ENCODE measurements at places on chromosomes 12 and 14. TPM values are rescaled to one million over a fixed set of nuclear protein-coding genes. Genes with fewer than 3 reads are reported as not detected.
A peak's percentile ranks its signal among the peaks of the same experiment; 100 is the strongest.

PDE3A gene
- 3.8 TPM for total RNA-seq

DNA sequence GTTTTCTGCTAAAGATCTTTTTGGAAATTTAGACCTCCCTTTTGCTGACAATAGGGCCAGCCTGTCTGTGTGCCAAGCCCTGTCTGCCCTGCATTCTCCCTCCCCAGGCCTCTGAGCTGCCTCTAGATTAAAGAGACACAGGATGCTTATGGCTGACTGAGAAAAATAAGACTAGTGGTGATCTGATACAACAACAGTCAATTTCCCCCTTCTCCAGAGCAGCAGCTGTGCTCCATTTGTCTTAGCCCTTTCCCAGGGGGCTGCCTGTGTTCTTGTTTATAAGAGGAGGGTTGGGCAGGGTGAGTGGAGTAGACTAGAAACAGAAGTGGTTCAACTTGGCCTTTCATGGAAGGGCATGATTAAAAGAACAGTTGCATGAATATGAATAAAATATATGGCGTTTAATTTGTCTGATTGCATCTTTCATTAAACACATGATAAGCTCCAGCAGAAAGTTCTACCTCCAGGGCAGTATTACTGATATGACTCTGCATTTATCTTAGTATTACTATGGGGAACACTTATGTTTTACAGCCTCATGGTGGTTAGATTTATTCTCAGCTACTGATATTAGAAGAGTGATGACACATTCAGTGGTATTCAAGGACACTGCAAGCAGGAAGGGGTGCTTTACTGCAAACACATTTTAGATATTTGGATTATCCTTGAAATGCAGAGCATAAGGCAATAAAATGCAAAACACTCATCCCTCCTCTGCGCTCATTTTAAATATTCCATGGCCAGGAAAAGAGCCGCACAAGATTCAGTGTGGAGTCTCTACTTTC lies 150.2 kb upstream of the CLEC14A start:
- H3K27ac ChIP-seq, result no peak overlapping the region
- H3K4me3 ChIP-seq, result no peak overlapping the region
- H3K36me3 ChIP-seq, result no peaks in the 10 kb centered on the region
- H3K27me3 ChIP-seq, result no peaks in the 10 kb centered on the region
- no peak for DNase-seq

DNA sequence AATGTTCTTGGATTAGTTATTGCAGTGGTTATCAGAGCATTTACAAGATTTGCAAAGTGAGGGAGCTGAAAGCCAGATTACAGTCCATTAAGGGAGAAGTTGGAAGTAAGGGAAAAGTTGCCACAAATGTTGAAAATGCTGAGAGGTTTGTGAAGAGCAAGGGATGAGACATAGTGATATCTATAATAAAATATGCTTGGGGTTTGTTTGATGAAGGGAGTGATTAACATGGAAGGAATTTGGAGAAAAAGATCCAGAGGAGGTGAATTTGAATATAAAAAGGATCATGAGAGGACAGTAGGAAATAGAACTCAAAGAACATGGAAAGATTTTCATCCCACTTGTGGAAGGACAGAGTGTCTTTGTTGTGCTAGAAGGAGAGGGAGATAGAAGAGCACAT lies 19.3 kb upstream of the CCER1 start:
- DNase-seq, result no peak
- no peaks in the 10 kb centered on the region for H3K36me3 ChIP-seq
- H3K27me3 ChIP-seq, result no peaks in the 10 kb centered on the region
- H3K4me3 ChIP-seq, result no peak overlapping the region
- no peak overlapping the region for H3K27ac ChIP-seq
- no peaks in the 10 kb centered on the region for H3K4me1 ChIP-seq

DNA sequence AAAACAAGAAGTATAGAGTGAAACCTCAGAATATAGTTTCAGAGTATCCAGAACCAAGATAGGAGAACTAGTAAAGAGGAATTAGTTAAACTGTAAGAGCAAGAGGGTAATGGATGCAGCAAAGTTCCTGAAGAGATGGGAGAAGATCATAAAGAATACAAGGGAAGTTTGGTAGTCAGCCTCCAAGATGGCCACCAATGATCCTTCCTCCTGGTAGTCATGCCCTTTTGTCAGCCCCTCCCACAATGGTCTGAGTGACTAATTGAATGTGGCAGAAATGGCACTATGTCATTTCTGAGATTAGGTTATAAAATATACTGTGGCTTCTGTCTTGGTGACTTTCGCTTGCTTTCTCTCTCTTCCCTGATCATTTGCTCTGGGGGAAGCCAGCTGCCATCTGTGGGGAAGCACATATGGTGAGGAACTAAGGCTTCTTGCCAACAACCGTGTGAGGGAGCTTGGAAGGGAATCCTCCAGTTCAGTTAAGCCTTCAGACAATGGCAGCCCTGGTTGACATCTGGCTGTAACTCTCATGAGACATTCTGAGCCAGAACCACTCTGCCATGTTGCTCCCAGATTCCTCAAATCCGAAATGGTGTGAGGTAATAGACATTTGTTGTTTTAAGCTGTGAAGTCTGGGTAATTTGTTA lies 55.3 kb upstream of the AMN1 start:
- no peaks in the 10 kb centered on the region for H3K27me3 ChIP-seq
- H3K4me3 ChIP-seq, result no peak overlapping the region
- no peaks in the 10 kb centered on the region for H3K36me3 ChIP-seq
- no peak overlapping the region for H3K27ac ChIP-seq
- H3K4me1 ChIP-seq, result no peaks in the 10 kb centered on the region
- no peak for DNase-seq

- H3K4me3 ChIP-seq, result no peak overlapping the region
- no peaks in the 10 kb centered on the region for H3K4me1 ChIP-seq
- no peaks in the 10 kb centered on the region for H3K27me3 ChIP-seq
- H3K27ac ChIP-seq, result no peak overlapping the region
Observed at GRCh38 chr12:59388694-59389093, 207.1 kb upstream of the SLC16A7 start.

DNA sequence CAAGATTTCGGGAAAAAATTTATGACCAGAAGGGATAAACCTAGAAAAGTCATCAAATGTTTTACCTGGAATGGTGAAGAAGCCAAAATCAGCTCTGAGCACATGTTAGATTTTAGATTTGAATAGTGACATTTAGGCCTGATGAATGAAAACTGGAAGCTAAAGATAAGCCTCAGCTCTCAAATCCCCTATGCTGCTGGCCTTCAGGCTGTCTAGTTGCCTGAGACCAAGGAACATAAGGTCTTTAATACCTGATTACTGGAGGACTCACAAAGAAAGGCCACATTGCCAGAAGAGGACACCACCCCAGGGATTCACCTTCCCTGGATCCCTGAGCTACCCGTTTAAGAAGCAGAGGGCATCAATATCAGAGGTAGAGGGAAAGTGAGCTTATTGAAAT lies 56.6 kb downstream of the BCL2L14 start:
- no peak overlapping the region for H3K4me3 ChIP-seq
- H3K4me1 ChIP-seq, result peaks cover 19% of the 10 kb centered on the region
- H3K27ac ChIP-seq, result no peak overlapping the region

DNA sequence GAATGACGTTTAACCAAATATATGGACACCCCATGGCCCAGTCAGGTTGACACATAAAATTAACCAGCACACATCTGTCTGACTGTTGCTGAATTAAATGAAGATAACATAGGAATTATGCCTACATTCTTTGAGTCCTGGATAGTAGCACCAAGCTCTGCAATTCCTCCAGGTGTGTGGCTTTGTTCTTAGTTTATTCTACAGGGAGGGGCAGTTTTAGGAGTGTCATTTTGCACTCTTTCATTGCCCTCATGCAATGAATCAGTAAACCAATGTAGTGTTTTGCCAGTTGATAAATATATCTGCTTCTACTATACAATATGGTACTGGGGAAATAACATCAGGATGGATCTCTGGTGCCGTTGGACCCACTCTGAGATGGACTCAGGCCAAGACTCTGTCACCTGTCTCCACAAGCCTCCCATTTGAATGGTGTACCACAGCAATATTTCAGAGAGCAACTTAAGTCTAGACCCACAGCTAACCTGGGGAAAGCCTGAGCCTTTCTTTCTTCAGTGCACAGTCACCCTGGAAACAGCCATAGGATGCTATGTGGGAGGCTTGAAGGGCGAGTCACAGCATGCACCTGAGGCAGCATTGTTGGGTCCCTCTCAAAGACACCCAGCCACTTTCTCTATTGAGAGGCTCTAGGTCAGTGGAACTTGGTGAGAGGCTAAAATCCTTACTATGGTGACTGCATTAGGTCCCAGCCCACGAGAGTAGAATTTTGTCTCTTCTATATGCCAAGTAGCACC lies 73.2 kb downstream of the ANO4 start:
- no peaks in the 10 kb centered on the region for H3K4me1 ChIP-seq
- no peak for DNase-seq
- H3K36me3 ChIP-seq, result no peaks in the 10 kb centered on the region
- H3K27ac ChIP-seq, result no peak overlapping the region
- no peak overlapping the region for H3K4me3 ChIP-seq

LHX5 gene
- total RNA-seq, result not detected

DNA sequence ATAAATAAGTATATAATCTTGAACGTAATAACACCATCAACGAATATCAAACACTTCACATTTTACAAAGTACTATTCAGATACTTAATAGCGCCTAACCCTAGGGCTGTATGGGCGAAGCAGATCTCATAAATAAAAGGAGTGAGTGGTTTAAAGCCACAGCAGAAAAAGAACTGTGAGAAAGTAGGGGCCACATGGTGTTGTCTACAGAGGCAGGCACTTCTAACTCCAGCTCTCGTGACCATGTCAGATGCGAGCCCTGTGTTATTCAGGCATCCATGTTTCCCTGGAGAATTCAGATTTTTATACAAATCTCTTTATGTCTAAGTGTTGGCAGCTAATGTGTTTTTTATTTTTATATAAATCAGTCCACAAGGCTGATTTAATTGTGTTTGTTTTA lies 212.2 kb downstream of the FBXL14 start:
- H3K4me3 ChIP-seq, result no peak overlapping the region
- no peaks in the 10 kb centered on the region for H3K36me3 ChIP-seq
- no peak for DNase-seq
- H3K27me3 ChIP-seq, result no peaks in the 10 kb centered on the region
- no peak overlapping the region for H3K27ac ChIP-seq

DNA sequence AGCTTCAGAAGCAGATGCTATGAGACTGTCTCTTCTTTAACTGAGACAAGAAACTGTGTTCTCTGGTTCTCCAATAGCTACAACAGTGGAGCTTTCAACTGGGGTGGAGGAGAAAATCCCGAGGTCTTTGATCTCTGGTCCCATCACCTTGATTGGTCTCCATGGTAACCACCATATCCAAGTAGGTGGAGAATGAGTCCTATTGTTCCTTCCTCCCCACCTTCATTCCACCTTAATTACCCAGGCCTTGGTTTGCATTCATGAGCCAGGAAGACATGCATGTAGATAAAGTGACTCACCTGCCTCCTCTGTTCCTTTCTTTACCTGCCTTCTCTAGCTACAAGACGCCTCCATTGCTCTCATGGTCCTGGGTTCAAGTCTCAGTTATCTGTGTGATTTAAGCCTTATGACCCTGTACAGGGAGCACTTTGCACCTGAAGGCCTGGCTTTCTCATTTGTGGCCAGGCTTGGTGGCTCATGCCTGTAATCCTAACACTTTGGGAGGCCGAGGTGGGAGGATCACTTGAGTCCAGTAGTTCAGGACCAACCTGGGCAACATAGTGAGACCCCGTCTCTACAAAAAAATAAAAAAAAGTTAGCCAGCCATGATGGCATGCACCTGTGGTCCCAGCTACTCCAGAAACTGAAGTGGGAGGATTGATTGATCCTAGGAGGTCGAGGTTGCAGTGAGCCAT lies 157.7 kb upstream of the TBX3 start:
- H3K27ac ChIP-seq, result no peak overlapping the region
- no peaks in the 10 kb centered on the region for H3K27me3 ChIP-seq
- no peak for DNase-seq
- no peaks in the 10 kb centered on the region for H3K36me3 ChIP-seq

GRCh38 chr12:107493135-107493494 lies 192.5 kb upstream of the PWP1 start:
- H3K36me3 ChIP-seq, result no peaks in the 10 kb centered on the region
- peak overlapping the region; percentile 66 for H3K27ac ChIP-seq
- H3K27me3 ChIP-seq, result no peaks in the 10 kb centered on the region
- no peak overlapping the region for H3K4me3 ChIP-seq
- H3K4me1 ChIP-seq, result peaks cover 52% of the 10 kb centered on the region

- no peak for DNase-seq
- H3K4me1 ChIP-seq, result no peaks in the 10 kb centered on the region
- H3K27ac ChIP-seq, result no peak overlapping the region
- no peak overlapping the region for H3K4me3 ChIP-seq
Observed at GRCh38 chr12:40643976-40644375, 48.3 kb upstream of the CNTN1 start.

DNA sequence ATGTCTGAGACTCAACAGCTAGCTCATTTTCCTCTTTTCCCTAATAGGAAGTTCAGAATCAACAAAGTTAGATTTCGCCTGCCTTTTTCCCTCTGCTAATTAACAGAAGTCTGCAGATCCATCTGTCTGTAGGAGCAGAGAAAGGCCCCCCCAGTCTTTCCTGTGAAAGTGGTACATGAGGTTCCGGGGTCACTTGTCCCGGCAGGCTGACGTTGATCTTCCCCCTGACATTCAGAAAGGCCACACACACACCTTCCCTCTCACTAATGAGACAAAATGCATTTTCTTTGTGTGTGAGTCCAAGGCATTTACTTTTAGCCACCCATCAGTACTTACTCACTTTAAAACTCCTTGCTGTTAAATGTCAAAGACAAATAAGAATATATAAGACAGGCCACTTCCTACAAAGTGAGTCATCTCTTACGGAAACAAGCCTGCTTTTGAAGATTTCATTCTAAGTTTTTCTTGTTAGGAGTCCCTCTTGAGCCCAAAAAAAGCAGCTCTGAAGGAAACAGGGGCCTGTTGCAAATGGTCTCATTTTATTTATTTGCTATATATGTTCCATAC lies 138.7 kb downstream of the TTC7B start:
- no peak for DNase-seq
- H3K27me3 ChIP-seq, result no peaks in the 10 kb centered on the region
- H3K4me3 ChIP-seq, result no peak overlapping the region
- no peaks in the 10 kb centered on the region for H3K36me3 ChIP-seq

GRCh38 chr12:45415393-45415817 lies 199.5 kb downstream of the ANO6 start:
- H3K4me1 ChIP-seq, result no peaks in the 10 kb centered on the region
- DNase-seq, result no peak
- no peaks in the 10 kb centered on the region for H3K36me3 ChIP-seq

DCN gene
- 617 TPM for total RNA-seq

- DNase-seq, result no peak
- H3K4me1 ChIP-seq, result no peaks in the 10 kb centered on the region
- no peaks in the 10 kb centered on the region for H3K27me3 ChIP-seq
- H3K27ac ChIP-seq, result no peak overlapping the region
- no peaks in the 10 kb centered on the region for H3K36me3 ChIP-seq
- H3K4me3 ChIP-seq, result no peak overlapping the region
Observed at GRCh38 chr12:77979597-77980250, 149.0 kb downstream of the NAV3 start.

GRCh38 chr14:36504771-36505175 lies 15.3 kb downstream of the NKX2-1 start:
- no peaks in the 10 kb centered on the region for H3K36me3 ChIP-seq
- H3K4me1 ChIP-seq, result no peaks in the 10 kb centered on the region
- no peak for DNase-seq
- H3K27me3 ChIP-seq, result no peaks in the 10 kb centered on the region

Measured in thyroid gland (tissue), 4 donors.